Posterior cingulate gyrus (tissue), 11 donors: ENCODE measurements at places on chromosomes 7 and 10.

- no peak for DNase-seq
These were observed 7.8 kb downstream of the CHST3 start for GRCh38 chr10:71971769-71972555.

- no peak for DNase-seq
These were observed 95.3 kb downstream of the WDR11 start for GRCh38 chr10:120946497-120946896.

DNA sequence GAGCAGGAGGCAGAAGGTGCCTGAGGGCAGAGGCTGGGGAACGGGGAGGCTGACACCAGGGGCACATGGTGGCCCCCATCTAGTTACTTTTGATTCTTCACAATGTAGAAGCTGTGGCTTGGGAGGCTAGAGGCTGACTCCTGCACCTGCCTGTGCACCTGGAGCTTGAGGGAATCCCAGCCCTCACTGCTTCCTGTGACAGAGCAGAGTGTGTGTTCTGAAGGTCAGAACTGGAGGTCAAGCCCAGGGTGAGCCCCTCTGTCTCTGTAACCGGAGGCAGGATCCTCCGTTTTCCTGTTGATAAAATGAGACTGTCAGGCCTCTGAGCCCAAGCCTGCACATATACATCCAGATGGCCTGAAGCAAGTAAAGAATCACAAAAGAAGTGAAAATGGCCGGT is 124.8 kb downstream of the ACTR3B start:
- no peak for DNase-seq

GRCh38 chr7:139541600-139542307 is 18.3 kb downstream of the CLEC2L start:
- DNase-seq = no peak

GRCh38 chr10:97717627-97718026 is 4.1 kb downstream of the MARVELD1 start:
- DNase-seq = no peak

GRCh38 chr7:115271332-115272235 is 349.7 kb downstream of the MDFIC start:
- no peak for DNase-seq

- no peak for DNase-seq
These were observed 90.6 kb downstream of the CYP51A1 start for GRCh38 chr7:92043637-92044036.

DNA sequence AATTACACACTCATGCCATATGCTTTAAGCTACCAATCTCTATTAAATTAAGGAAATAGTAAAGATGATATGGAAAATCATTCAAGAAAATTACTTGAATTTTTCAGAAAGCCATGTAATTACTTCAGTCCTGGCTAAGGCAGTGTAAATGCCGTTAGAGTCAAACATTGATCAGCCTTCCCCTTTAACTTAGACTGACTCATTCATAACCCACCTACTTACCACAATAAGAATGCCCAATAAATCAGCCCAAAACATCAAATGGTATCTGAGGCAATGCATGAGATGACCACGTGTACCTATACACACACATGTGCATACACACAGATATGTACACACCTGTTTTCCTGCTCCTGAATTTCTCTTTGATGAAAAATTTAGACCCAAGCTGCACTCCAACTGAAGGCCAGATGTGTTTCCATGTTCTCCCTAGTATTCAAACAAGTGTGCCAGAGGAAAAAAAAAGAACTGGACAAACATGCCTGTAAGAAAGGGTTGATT is 30.2 kb upstream of the PDE1C start:
- no peak for DNase-seq

DNA sequence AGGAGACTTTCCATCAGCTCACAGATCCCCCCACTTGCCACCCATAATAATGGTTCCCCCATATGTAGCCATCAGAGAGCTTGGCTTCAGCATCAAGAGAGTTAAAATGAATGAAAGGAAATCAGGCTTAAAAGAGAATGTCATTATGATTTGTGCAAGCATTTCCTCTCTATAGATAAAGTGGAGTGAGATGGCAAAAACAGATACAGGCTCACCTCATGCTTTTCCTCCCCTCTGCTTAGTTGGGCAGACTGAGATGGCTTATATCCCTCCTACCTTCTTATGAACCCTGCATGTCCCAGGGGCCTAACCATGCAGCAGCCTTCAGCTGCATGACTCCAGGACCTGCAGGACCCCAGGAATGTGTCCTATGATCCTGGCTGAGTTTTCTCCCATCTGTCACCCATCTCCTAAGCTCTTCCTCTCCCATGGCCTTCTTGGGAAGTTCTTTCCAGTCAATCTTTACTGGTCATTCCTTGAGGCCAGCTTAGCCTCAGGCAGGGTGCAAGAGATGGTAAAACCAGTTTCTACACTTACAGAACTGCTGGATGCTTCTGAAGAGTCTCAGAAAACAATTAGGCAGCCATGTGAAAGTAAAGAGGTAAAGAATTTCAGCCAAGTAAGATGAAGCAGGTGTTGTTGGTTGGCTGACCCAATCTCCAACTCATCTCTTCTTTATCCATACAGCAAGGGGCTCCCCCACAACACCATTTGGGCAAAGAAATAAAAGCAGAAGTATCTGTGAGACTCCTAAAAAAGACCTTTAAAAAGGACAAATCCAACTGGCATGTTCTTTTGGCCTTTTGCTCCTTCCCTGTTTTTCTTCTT is 159.7 kb downstream of the RTKN2 start:
- DNase-seq = no peak

DNA sequence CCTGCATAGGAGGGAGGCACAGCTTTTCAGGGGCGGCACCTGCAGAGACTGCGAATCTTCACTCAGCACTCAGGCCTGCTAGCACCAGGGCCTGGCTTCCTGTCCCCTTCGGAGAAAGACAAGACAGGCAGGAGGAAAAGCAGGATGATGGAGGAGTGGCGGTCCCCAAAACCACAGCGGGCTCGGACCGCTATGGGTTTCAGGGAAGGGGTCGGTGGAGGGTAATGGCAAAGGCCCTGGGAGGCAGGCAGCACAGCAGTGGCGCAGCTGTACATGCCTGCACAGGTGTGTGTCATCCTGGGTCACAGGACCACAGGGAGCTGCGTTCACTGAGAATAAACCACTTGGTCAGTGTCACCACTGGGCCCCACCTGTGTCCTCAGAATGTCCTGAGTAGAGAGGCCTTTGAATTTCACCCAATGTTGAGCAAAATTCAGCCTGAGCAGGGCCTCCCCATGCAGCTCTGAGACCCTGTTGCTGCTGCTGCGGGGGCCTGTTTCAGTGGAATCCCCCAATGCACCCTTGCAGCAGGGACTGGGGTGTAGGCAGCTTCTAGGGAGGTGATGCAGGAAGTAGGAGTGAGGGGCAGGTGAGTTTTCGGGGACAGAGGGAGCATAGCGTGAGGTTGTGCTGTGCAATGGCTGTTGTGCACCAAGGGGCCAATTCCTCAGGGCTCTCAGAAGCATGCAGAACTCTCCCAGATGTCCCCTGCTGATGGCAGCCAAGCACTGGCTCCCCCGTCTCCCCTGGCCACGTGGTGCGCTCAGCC is 90.6 kb upstream of the PPP2R2D start:
- peak; percentile 70 for DNase-seq

DNA sequence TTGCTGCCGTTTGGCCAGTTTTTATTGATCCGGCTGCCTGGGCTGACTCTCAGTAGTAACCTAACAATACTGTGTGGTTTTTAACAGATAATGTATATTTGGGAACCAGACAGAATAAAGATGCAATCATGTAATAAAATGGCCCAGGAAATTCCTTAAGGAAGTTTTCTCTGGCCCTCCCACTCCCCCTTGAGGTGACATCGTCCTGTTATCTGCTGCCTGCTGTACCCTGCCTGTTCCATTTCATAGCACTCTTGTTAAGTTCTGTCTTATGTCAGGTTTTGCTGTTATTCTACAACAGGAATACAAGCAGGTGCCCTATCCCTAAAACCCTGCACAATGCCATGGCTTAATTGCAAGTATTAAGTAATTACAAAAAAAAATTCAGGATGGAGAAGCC is 12.5 kb downstream of the ITGB8 start:
- no peak for DNase-seq

DNA sequence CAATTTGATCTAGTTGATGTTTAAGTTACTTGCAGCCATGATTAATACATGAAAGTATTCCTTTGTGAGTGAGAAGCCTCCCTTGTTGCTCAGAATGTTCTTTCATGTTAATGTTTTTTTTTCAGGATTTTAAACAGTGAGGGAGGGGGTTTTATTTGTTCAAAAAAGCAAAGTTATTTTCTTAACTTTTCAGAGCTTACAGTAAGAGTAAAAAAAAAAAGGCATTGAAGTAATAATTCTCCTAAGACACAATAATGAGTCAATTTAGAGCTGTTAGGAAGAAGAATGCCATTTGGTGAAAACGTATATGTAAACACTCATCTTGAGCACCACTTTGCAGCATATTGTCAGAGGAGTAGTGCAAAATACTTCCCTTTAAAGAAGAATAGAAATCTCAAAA is 105.8 kb downstream of the SEMA3A start:
- no peak for DNase-seq

- DNase-seq = no peak
These were observed 439 bp upstream of the EMX2 start for GRCh38 chr10:117541909-117542705.

GRCh38 chr7:101749891-101750290 is 67.5 kb upstream of the CUX1 start:
- DNase-seq = no peak
